ENCODE measurements at places on chromosomes 5 and 9.

GRCh38 chr9:80009204-80009603, 437.4 kb downstream of the TLE4 start:
- DNase-seq: no peak

DNA sequence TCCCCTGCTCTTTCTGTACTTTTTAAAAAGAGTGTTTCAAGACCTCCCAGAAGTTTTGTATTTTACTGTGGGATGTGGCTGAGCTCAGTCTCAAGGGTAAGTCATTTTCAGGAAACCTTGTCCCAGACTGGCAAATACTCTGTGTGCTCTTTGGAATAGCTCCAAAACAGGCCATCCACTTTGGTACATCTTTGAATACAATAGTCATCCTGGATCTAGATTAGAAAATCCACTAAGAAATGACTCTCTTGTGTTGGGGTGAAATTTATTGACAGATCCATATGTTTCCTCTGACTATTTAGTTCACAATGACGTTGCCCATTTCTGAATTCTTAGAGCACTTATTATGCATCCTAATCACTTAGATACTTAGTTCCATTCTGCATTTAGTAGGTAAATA, 95.2 kb downstream of the PLCXD3 start:
- DNase-seq: no peak

- no peak for DNase-seq
These were observed 126.7 kb downstream of the SLC25A46 start for GRCh38 chr5:110865400-110866094.

DNA sequence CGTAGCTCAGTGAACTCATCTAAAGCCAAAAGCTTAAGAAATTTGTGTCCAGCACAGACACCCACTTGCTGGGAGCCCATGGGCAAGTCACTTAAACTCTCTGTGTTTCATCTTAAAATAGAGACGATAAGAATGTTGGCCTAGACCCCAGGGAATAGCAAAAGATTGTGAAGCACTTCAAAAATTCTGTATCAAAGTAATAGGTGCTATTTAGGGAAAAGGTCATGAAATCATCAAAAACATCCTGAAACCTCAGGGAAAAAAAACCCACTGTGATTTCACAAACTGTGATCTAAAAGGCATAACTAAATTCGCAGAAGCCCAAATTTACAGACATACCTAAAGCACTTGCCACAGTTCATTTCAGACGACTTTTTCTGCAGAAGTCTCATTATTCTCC, 278.3 kb downstream of the NR2F1-AS1 start:
- no peak for DNase-seq

DNA sequence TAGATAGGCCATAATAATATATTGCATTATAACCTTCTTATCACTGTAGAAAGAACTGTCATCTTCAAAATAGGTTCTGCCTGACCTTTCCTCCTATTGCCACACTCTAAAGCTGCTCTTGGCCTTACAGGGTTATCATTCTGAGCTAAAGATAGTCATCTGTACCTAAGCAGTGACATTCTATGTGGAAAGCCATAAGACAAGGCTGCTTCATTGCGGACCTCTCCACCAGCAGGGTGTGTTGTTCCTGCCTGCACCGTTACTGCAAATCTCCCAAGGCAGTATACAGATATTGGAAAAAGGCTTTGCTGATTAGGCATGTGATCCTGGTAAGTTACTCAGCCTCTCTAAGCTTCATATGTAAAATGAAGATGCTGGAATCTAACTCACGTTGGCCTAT, 8.1 kb downstream of the ZNF622 start:
- no peak for DNase-seq

DNA sequence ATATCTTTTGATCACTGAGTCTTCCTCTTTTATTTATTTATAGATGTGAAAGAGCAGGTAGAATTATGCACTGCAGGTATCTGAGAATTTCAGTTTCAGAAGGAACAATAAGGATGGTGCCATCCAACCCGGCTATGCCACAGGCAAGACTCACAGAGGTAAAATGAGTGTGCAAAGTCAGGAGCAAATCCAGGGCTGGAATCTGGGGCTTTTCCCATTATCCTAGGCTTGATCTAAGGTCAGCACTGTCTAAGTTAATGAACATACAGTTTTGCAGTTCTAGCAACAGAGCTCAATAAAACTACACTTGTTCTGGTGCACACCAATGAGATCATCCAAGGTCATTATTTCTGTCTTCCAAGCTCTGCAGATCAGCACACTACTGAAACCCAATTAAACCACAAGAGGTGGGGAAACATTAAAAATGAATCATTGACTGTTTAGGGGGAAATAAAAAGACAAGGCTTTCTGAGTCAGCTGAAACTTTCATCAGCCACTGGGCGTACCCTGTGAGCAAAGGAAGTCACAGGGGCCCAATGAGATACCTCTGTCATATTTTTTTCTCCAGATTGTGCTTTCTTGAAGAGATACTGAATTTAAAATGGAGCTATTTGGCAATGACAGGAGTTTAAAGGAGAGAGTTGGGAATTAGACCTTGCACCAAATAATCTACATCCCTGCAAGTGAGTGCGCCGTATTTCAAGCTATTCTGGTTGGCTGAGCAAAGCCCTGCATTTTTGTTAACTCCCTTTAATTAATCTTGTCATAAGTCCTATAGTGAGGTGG, 662.2 kb upstream of the ZNF608 start:
- DNase-seq: no peak

DNA sequence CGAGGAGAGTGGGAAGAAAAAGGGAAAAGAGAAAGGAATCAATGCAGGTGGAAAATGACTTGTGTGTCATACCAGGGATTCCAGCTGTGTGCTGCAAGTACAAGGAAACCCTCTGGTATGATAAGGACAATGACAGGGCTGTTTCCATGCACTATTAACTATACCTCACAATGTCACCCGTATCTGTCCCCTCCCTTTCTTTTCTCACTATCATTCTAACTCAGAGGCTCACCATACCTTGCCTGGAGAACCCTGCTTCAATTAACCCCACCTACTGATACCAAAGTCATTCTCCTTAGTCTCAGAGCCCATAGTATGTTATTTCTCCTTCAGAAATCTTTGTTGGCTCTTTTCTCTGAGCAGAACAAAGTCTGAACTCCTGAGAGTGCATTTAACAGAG, 236.2 kb upstream of the NREP start:
- no peak for DNase-seq

DNA sequence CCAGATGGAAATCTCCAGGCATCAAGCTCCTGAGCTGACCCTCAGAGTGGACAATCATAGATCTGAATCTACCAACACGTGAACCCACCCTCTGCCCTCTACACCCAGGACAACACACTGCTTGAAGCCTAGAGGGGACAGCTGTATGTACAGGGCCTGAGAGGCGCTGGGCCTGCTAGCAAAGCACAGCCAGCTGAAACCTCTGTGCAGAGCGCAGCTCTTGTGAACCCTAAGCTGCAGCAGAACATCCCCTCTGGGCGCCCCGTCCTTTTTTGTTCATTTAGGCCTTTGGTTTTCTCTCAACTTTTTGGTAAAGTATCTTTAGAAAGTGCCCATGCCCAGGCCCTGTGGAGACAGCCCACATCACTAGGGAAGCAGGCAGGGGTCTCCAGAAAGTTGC, 62.4 kb upstream of the SPTLC1 start:
- DNase-seq: no peak

DNA sequence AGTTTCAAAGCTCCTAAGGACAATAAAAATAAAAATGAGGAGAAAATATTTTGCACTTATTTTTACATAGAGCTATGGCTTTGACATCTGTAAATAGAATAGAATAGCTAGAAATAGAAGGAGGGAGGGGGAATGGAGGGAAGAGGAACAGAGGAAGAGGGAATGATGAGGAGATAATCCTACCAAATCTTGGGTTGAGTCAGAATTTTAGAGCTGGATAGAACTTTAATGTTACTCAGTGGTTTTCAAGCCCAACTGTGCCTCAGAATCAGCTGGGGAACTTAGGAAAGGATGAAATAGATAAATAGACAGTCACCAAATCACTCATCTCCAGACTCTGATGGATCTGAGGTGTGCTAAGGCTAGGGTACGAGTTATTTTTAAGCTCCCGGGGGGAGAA, 190.3 kb upstream of the FREM1 start:
- no peak for DNase-seq

DNA sequence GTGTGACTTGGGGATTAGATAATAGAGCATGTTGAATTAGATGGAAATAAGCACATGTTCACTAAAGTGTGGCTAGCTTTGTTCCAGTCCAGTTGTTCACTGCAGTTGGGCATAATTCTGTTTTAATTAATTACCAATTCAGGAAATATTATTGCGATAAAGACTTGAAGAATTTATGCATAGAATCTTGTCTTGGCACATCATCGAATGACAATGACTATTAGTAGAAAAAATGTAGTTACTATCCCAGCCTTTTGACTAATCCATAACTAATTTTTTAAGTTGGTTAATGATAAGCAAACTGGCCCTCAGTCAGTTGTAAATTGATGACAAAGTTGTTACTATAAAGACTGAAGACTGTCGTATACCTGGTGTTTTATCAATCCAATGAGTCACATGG, 10.5 kb downstream of the LNPEP start:
- no peak for DNase-seq

DNA sequence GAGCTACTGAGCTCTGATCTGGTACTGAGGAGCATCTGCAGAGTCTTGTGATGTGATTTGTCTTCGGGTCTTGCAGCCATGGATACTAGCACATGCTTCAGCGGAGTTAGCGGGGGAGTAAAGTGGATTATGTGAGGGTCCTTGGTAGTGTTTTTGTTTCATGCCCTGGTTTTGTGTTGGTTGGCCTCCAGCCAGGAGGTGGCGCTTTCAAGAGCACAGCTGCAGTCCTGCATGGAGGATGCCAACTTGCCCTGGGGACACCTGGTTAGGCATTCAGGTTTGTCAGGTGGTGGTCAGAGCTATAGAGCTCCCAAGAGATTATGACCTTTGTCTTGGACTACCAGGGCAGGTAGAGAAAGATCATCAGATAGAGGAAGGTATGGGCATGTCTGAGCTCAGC, 185.8 kb upstream of the CDH6 start:
- no peak for DNase-seq

GRCh38 chr5:147851578-147851977, 20.1 kb upstream of the SPINK1 start:
- no peak for DNase-seq

DNA sequence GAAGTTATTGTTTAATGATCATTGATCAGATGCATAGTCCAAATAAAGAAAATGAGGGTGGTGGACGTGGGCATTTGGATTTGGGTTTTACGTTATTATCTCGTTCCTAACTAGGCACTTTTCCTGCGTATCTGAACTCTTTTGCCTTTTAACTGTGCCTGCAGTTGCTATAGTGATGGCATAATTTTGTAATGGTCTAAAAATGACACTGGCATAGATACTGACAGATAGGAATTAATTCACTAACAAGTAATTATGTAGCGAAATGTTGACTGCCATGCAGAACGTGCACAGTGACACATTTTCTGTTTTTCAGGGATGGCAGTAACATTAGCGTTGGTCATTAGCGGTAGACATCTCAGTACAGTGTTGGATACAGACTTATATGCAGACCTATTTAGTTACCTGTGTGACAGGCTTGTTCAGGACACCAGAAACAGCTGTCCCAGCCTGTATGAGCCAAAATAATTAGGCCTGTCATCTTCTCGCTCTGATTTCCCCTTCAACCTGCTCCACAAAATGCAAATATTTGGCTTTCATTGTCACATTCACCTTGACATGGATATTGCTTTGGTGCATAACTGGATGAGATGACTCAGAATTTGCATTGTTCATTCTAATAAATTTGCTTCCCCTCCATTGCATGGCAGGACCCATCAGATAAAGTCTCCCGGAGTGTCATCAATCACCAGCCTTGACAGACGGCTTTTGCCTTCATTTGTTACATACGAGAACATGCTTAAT, 413.3 kb upstream of the IRX1 start:
- DNase-seq: no peak

- no peak for DNase-seq
These were observed 431.7 kb upstream of the CTNND2 start for GRCh38 chr5:12335938-12336337.

- DNase-seq: peak; percentile 76
These were observed 6.9 kb upstream of the NDUFB6 start for GRCh38 chr9:32579706-32580331.

- DNase-seq: no peak
These were observed 42.7 kb downstream of the LRRC70 start for GRCh38 chr5:62621280-62621679.

DNA sequence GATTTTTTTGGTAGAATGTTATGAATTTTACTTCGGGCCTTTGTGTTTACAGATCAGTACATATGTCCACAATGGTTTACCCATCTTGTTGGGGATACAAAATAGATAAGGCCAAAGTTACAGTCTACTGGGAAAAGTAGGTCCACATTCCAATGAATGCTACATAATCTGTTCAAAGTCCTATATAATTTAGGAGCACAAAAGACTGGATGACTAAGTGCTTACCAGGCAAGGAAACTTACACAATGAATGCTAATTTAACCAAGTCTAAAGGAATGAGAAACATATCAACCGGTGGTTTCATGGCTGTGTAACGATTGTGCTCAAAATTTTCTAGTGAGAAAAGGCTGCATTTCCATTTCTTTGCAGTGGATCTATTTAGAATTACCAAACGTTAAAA, 97.4 kb upstream of the TRPM3 start:
- DNase-seq: no peak

DNA sequence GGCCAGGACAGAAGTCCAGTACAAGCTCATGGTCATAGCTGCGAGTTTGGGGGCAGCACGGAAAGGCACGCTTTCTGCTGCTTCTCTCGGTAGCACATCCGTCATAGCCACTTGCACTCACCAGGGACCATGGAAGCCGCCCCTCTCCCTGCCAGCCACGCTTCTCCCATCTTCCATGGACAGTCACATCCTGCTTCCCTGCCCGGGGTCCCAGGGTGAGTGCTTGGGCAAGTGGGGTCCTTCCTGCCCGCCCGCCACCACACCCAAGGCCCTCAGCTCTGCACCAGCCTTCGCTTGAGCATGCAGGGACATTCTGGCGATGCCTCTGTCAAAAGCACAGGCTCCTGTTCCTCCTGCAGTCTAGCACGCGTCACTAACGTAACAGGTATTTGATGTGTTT, 13.1 kb upstream of the IRX2 start:
- DNase-seq: no peak

GRCh38 chr9:77697238-77697984, 49.3 kb upstream of the GNA14 start:
- no peak for DNase-seq

GRCh38 chr5:30390095-30390494, 803.4 kb upstream of the CDH6 start:
- DNase-seq: no peak

DNA sequence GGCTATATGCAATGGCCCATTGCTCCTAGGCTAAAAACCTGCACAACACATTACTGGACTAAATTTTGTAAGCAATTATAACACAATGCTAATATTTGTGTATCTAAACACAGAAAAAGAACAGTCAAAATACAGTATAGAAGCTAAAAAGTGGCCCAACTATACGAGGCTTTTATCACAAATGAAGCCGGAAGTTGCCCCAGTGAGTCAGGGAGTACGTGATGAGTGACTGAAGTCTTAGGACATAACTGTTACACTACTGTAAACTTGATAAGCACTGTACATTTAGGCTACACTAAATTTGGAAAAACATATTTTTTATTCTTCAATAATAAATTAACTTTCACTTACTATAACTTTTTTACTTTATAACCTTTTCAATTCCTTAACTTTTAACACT, 105.2 kb upstream of the PRR16 start:
- DNase-seq: no peak

GRCh38 chr5:83956386-83956785, 235.7 kb upstream of the HAPLN1 start:
- DNase-seq: no peak
